ENCODE measurements at places on chromosomes 7 and 10. TPM values are rescaled to one million over a fixed set of nuclear protein-coding genes. Genes with fewer than 3 reads are reported as not detected.

The CUBN gene
- total RNA-seq, result 0.19 TPM

The PKD2L1 gene
- total RNA-seq, result not detected

The NEUROG3 gene
- total RNA-seq, result not detected

The ITIH2 gene
- not detected for total RNA-seq

The ZP3 gene
- 1.6 TPM for total RNA-seq

The ZWINT gene
- 116 TPM for total RNA-seq

The FGFBP3 gene
- total RNA-seq, result 3.3 TPM

The IKZF1 gene
- 232 TPM for total RNA-seq

The STAMBPL1 gene
- total RNA-seq, result 24.5 TPM

The CRYGN gene
- not detected for total RNA-seq

The C7orf33 gene
- total RNA-seq, result not detected

The MLXIPL gene
- not detected for total RNA-seq

The FZD8 gene
- 0.78 TPM for total RNA-seq

The TMEM229A gene
- total RNA-seq, result not detected

The ICA1 gene
- total RNA-seq, result 1.3 TPM

The SLC18A3 gene
- total RNA-seq, result not detected

The OR2A1 gene
- not detected for total RNA-seq

The TMEM176A gene
- total RNA-seq, result not detected

Measured in activated CD8-positive, alpha-beta memory T cell treated with anti-CD3 and anti-CD28 coated beads for 36 hours (primary cell).